ENCODE measurements at places on chromosomes 7 and 10.

DNA sequence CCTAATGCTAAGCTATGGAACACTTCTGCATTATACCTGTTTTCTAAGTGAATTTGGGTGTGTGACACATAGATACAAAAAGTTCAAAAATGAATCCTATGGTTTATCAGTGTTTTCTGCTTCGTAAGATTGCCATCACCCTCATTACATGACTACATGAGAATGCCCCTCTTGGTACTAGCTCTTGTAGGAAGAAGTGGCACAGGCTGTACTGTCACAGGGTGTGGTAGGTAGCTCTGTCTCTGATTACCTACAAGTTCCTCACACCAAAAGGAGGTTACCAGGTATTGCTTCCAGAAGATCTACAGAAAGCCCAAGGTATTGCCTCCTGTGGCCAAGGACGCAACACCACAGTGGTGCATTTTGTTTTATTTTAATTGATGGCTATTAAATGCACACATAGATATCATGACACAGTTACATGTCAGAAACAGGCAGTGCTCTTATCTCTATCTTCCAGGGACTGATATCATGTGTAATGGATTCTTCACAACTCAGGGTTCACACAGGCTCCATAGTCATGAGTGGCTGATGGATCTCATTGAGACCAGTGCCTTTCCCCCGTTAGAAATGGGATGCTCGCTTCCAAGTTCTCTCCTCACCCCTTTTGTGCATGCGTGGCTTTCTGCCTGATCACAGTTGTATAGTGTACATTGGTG lies 6.6 kb downstream of the OPTN start:
- no peak for DNase-seq
- H3K36me3 ChIP-seq = peaks cover 15% of the 10 kb centered on the region
- H3K4me1 ChIP-seq = peaks cover 9% of the 10 kb centered on the region
- no peak overlapping the region for H3K27ac ChIP-seq
- H3K27me3 ChIP-seq = no peaks in the 10 kb centered on the region
- H3K4me3 ChIP-seq = no peak overlapping the region

DNA sequence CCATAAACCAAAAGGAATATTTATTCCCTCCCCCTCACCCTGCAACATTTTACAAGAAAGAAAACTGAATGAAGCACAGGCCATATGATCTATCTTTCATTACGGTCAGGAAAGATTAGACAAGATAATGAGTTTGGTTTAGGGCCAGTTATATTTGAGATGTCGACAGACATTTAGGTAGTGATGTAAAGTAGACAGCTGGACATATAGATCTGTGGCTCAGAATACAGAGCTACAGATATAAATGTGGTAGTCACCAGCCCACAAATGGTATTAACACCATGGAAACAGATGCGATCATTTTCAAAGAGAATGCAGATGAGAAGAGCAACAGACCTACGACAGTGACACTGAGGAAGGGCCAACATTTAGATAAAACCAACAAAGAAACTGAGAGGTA lies 142.5 kb downstream of the SRPK2 start:
- no peaks in the 10 kb centered on the region for H3K4me1 ChIP-seq
- H3K36me3 ChIP-seq = no peaks in the 10 kb centered on the region
- H3K27me3 ChIP-seq = no peaks in the 10 kb centered on the region
- H3K4me3 ChIP-seq = no peak overlapping the region
- DNase-seq = no peak

DNA sequence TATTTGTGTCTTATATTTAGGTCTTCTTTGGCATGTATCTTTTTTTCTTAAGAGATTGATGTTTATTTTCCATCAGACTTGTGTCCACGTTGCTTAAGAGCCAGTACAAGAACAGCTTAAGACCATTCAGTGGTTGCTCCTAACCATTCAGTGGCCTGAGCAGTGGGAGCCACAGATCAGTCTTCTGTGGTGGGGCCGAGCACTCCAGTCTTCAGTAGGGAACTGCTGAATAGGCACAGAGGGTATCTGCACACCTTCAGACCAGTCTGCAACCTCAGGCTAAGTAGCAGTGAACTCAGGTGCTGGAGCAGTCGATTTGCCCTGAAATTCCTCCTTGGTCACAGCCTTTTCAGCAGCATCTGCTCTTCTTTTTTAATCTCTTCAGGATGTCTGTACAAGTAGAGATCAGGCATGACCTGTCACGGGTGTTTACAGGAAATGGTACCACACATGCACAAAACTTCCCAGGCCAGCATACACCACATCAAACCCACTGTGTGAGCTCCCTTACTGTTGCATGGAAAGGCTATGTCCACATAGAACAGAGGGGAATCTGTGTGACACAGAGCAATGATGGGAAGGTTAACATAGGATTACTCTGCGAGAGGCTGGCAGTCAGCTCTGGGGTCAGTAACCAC lies 51.5 kb downstream of the FAM107B start:
- DNase-seq = peak; percentile 49
- H3K36me3 ChIP-seq = no peaks in the 10 kb centered on the region
- H3K27ac ChIP-seq = no peak overlapping the region
- no peak overlapping the region for H3K4me3 ChIP-seq

DNA sequence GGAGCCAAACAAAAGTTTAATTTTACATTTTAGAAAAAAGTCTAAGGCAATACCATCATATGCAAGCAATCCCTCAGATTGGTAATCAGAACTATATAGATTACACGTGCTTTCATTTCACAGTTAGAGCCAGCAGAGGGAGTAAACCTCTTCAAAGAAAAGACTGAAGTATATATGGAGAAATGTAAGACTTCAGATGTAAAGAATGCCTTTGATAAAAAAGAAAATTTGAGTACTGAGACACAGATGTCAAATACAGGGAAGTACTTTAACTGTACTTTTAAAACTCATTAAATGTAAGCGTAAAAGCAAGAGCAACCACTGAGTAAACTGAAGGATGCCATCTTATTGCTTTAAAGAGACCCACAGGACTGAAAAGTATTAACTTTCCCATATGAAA lies 101.4 kb upstream of the FAM133B start:
- H3K4me3 ChIP-seq = no peak overlapping the region
- peak overlapping the region; percentile 45 for H3K27ac ChIP-seq
- H3K27me3 ChIP-seq = no peaks in the 10 kb centered on the region
- peak; percentile 73 for DNase-seq

DNA sequence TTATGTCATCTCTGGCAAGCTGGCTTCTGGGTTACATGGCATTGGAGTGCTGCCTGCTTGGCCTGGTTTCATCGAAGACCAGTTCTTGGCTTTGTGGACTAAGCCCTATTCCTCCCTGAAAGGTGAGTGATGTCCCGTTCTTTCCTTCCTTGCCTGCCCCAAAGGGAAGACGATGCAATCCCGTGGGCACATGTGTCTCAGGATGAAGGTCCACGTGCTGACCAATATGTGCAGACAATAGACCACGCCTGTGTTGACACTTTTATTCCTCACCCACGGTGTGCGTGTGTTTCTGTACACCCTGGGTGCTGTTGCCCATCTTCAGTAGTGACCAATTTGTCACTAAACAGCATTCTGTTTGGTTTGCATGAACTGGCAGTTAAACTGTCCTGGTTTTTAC lies 28.6 kb upstream of the SHH start:
- no peaks in the 10 kb centered on the region for H3K36me3 ChIP-seq
- no peaks in the 10 kb centered on the region for H3K4me1 ChIP-seq
- no peak for DNase-seq
- no peak overlapping the region for H3K27ac ChIP-seq
- no peak overlapping the region for H3K4me3 ChIP-seq

DNA sequence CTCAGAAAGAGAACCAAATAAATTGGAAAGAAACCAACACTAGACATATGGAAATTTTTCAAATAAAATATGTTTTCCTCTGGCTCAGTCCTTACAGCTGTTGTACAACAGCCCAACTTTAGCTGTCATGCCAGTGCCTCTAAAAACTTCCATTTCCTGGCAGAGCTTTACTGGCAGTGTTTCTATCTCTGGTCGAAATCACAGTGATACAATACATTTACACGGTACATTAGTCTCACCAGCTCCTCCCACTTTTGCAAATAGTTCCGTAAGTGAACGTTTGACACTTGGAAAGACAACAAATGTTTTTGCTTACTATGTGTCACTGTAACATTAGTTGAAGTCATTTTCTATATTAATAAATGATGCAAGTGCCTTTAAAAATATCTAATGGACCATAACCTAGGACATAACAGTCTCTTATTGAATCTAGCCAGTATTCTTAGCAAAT lies 29.8 kb downstream of the BCAP29 start:
- H3K4me3 ChIP-seq = no peak overlapping the region
- H3K36me3 ChIP-seq = peaks cover 22% of the 10 kb centered on the region
- H3K4me1 ChIP-seq = no peaks in the 10 kb centered on the region
- no peak overlapping the region for H3K27ac ChIP-seq

DNA sequence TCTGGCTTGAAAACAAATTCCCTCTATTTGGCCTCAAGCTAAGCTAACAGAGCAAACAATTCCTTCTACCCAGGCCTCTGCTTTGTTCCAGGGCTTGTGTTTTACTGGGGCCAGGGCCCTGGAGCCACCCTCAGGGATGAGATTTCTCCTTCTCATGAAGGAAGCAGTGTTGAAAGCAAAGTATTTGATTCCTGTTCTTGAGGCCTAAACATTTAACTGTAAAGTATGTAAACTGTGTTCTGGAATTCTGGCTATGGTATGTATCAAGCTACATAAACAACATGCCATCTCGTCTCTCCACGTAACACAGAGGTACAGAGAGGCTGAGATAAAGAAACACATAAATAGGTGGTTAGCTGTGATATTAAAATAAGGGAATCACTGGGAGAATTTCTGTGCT lies 81.8 kb downstream of the HERPUD2 start:
- no peaks in the 10 kb centered on the region for H3K27me3 ChIP-seq
- no peak overlapping the region for H3K4me3 ChIP-seq
- no peaks in the 10 kb centered on the region for H3K36me3 ChIP-seq
- H3K27ac ChIP-seq = no peak overlapping the region

DNA sequence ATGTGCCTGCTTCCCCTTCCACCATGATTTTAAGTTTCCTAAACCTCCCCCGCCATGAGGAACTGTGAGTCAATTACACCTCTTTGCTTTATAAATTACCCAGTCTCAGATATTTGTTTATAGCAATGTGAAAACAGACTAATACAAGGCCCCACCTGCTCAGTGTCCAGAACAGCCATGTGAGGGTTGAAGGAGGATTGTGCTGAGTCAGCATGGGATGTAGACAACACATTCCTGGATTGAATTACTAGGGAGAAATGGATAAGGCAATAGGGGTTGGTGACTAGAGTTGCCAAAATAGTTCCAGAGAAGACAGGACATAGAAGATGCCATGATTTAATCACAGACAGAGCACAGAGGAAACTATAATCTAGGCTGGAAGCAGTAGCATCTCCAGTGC lies 270.3 kb downstream of the GFRA1 start:
- no peak overlapping the region for H3K4me3 ChIP-seq
- H3K27me3 ChIP-seq = no peaks in the 10 kb centered on the region
- H3K36me3 ChIP-seq = no peaks in the 10 kb centered on the region
- H3K4me1 ChIP-seq = no peaks in the 10 kb centered on the region
- no peak for DNase-seq
- no peak overlapping the region for H3K27ac ChIP-seq

- peaks cover 92% of the 10 kb centered on the region for H3K4me1 ChIP-seq
- no peaks in the 10 kb centered on the region for H3K36me3 ChIP-seq
- H3K27me3 ChIP-seq = no peaks in the 10 kb centered on the region
- no peak for DNase-seq
Observed at GRCh38 chr10:6148908-6149307, 53.8 kb upstream of the PFKFB3 start.

DNA sequence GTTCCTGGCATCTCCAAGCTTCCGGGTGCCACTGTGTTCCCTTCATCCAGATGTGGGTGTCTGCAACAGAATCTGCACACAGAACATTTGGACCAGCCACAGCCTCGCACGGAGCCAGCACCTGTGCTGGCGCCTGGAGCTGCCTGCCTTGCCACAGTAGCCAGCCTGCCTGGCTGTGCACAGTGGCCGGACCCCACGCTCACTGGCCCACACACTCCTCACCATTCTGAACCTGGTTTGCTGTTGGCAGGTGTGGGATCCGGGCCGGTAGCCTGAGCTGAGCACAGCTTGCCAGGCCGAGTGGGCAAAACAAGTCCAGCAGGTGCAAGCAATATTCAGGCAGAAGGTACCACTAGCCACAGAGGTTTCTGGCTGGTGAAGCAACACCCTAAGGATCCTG lies 7.6 kb upstream of the KLHL7 start:
- H3K36me3 ChIP-seq = no peaks in the 10 kb centered on the region
- no peak overlapping the region for H3K4me3 ChIP-seq
- no peaks in the 10 kb centered on the region for H3K27me3 ChIP-seq
- no peak for DNase-seq
- H3K4me1 ChIP-seq = no peaks in the 10 kb centered on the region

DNA sequence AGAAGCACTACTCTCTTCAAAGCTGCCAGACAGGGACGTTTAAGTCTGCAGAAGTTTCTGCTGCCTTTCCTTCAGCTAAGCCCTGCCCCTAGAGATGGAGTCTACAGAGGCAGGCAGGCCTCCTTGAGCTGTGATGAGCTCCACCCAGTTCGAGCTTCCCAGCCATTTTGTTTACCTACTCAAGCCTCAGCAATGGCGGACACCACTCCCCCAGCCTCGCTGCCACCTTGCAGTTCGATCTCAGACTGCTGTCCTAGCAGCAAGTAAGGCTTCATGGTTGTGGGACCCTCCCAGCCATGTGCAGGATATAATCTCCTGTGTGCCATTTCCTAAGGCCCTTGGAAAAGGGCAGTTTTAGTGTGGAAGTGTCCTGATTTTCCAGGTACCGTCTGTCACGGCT lies 74.3 kb downstream of the TMEM26 start:
- no peaks in the 10 kb centered on the region for H3K4me1 ChIP-seq
- no peak overlapping the region for H3K27ac ChIP-seq
- H3K27me3 ChIP-seq = no peaks in the 10 kb centered on the region
- H3K4me3 ChIP-seq = no peak overlapping the region

GRCh38 chr10:103757531-103758293 lies 97.7 kb downstream of the SH3PXD2A start:
- H3K27me3 ChIP-seq = no peaks in the 10 kb centered on the region
- H3K4me1 ChIP-seq = peaks cover 70% of the 10 kb centered on the region

DNA sequence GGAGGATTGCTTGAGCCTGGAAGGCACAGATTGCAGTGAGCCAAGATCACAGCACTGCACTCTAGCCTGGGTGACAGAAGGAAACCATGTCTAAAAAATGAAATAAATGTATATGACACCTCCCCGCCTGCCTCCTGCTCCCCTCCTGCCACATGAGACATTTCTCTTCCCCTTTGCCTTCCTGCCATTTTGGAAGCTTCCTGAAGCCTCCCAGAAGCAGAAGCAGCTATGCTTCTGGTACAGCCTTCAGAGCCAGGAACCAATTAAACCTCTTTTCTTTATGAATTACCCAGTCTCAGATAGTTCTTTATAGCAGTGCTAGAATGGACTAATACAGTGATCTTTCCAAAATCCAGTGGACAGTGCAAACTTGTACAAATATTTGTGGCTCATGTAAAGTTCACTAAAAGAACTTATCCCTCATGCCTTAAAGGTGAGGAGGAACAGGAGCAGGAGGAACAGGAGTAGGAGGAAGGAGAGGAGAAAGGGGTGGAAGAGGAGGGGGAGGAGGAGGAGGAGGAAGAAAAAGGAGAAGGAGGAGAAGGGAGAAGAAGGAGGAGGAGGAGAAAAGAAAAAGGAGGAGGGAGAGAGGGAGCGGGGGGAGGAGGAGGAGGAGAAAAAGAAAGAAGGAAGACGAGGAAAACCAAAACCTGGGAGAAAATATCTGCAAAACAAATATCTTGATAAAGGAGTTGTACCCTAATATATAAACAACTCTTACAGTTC lies 2.8 kb upstream of the ABI1 start:
- H3K36me3 ChIP-seq = no peaks in the 10 kb centered on the region
- no peak for DNase-seq
- H3K27me3 ChIP-seq = no peaks in the 10 kb centered on the region
- peaks cover 18% of the 10 kb centered on the region for H3K4me1 ChIP-seq
- H3K27ac ChIP-seq = no peak overlapping the region

GRCh38 chr10:71087622-71088021 lies 124.7 kb upstream of the UNC5B start:
- H3K27me3 ChIP-seq = no peaks in the 10 kb centered on the region
- no peak overlapping the region for H3K4me3 ChIP-seq
- H3K27ac ChIP-seq = no peak overlapping the region
- H3K4me1 ChIP-seq = no peaks in the 10 kb centered on the region
- DNase-seq = no peak

All from common myeloid progenitor, CD34-positive (primary cell).